ENCODE measurements at places on chromosomes 13 and 19.

- no peaks in the 10 kb centered on the region for H3K4me1 ChIP-seq
- no peaks in the 10 kb centered on the region for H3K36me3 ChIP-seq
- H3K27me3 ChIP-seq: no peaks in the 10 kb centered on the region
- no peak overlapping the region for H3K4me3 ChIP-seq
- no peak for DNase-seq
These were observed 910.8 kb upstream of the MIR17HG start for GRCh38 chr13:90436697-90437096.

DNA sequence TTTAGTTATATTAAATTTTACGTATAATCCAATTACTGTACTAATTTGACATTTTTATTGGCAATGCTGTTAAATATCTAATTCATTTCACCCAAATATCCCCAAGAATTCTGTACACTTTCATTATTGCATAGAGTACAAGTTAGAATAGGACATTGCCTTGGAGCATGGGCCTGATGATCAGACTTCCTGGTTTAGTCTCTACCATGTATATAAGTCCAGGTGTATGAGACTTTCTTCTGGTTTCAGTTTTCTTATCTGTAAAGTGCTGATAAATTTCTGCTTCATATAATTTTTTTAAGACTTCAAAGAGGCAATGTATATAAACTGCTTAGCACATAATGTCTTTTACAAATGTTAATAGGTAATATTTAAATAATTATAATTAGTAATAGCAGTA lies 179.4 kb downstream of the KLF12 start:
- no peak overlapping the region for H3K27ac ChIP-seq
- no peak for DNase-seq

- no peak overlapping the region for H3K27ac ChIP-seq
- no peak overlapping the region for H3K4me3 ChIP-seq
- DNase-seq: no peak
- H3K4me1 ChIP-seq: no peaks in the 10 kb centered on the region
- no peaks in the 10 kb centered on the region for H3K27me3 ChIP-seq
- no peaks in the 10 kb centered on the region for H3K36me3 ChIP-seq
These were observed 14.3 kb downstream of the MISP start for GRCh38 chr19:765179-765738.

- peak; percentile 46 for DNase-seq
- H3K4me3 ChIP-seq: peak overlapping the region; percentile 97
- peaks cover 54% of the 10 kb centered on the region for H3K36me3 ChIP-seq
These were observed 1.5 kb downstream of the N4BP2L1 start for GRCh38 chr13:32426191-32426989.

DNA sequence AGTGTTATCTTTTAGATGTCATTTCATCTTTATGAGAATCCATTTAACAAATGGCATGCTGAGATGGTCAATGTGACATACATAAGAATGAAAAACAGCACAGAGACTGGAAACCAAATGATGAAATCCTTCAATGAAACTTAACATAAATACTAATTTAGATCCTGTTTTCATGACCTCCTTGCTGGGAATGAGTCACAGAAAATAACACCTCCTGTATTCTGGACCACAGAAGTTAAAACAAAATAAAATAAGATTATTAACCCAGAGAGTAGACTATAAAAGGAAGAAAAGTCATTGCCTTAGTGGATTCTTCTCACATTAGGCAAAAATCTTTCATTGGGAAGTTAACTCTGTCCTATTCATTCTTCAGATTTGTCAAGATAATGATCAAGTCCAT lies 1.6 kb downstream of the DIAPH3 start:
- H3K36me3 ChIP-seq: peaks cover 8% of the 10 kb centered on the region
- no peak overlapping the region for H3K4me3 ChIP-seq
- H3K4me1 ChIP-seq: peaks cover 20% of the 10 kb centered on the region
- H3K27me3 ChIP-seq: no peaks in the 10 kb centered on the region

DNA sequence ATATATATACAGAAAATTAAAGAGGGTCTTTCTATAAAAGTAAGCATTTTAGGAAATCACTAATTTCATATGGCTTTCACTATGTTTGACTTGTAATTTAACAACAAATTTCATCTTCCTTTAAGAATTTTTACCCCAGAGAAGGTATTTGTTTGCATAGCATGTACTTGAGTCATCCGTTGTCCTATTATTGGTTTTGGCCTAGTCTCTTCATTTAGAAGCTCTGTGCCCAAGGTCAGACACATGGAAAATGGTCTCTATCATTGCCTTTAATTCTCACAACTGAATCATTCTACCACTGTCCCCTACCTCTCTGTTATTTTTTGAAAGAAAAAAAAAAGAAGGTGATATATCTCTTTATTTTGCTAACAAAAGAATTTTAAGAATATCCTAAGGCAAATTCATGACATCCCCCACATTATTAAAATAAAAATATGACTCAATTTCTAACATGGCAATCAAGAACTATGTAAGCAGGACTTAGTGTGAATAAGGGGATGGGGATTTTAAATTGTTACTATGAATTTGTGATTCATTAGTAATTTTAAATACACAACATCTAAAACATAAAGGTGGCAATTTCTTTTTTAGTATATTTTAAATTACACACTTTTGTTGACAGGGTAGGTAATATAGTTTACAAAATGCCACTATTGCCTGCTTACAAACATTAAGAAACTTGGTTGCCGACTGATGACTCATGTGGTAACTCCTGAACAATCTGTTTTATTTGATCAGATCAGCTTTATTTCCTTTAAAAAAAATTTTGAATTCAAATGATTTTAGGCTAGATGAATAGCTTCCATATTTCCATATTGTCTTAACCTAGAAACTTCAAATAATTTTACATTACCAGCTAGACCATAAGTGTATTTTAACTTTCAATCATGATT lies 13.9 kb downstream of the SLITRK5 start:
- no peak overlapping the region for H3K27ac ChIP-seq
- no peak for DNase-seq
- no peaks in the 10 kb centered on the region for H3K27me3 ChIP-seq
- no peaks in the 10 kb centered on the region for H3K4me1 ChIP-seq
- no peak overlapping the region for H3K4me3 ChIP-seq

DNA sequence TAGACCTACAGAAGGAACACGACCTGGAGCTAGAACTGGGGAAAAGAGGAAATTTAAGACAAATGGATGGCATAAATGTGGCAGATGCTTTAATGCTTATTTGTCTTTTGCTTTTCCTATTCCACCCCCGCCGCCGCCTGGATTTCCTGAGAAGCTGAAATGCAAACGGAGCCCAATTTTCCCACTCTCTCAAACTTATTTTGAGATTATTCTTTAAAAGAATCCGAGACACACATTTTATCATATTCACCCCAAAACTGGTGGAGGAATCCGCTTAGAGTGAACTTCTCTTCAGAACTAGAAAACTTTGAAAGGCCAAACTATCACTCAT lies 5.8 kb downstream of the POU4F1 start:
- H3K4me1 ChIP-seq: peaks cover 7% of the 10 kb centered on the region
- H3K27me3 ChIP-seq: peaks cover 80% of the 10 kb centered on the region
- no peak overlapping the region for H3K4me3 ChIP-seq
- DNase-seq: no peak
- H3K36me3 ChIP-seq: peaks cover 40% of the 10 kb centered on the region

GRCh38 chr13:20609145-20609544 lies 42.2 kb downstream of the IFT88 start:
- no peaks in the 10 kb centered on the region for H3K27me3 ChIP-seq
- no peak for DNase-seq
- H3K27ac ChIP-seq: no peak overlapping the region

- H3K27me3 ChIP-seq: no peaks in the 10 kb centered on the region
- peaks cover 22% of the 10 kb centered on the region for H3K4me1 ChIP-seq
- no peak for DNase-seq
- peak overlapping the region; percentile 99 for H3K27ac ChIP-seq
These were observed 999 bp upstream of the TNFAIP8L1 start for GRCh38 chr19:4638317-4638716.

DNA sequence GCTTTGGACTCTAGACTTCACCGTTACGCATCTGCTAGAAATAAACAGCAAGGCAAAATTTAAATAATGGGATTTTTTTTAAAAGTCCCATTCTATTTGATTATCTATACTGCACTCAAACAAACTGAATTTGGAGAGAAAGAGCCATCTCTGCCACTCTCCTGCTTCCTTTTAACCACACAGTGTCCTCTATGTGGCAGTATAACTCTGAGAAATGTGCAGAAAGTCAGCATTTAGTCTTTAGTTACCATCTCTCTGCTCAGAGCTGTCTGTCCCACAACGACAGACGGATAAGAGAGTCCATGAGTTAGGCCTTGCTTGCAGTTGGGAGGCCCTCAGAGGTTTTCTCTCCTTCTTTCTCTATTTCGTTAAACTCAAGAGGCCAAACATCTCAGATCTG lies 21.2 kb downstream of the CCNA1 start:
- no peak overlapping the region for H3K4me3 ChIP-seq
- no peak overlapping the region for H3K27ac ChIP-seq
- no peaks in the 10 kb centered on the region for H3K4me1 ChIP-seq
- no peaks in the 10 kb centered on the region for H3K36me3 ChIP-seq
- DNase-seq: no peak

DNA sequence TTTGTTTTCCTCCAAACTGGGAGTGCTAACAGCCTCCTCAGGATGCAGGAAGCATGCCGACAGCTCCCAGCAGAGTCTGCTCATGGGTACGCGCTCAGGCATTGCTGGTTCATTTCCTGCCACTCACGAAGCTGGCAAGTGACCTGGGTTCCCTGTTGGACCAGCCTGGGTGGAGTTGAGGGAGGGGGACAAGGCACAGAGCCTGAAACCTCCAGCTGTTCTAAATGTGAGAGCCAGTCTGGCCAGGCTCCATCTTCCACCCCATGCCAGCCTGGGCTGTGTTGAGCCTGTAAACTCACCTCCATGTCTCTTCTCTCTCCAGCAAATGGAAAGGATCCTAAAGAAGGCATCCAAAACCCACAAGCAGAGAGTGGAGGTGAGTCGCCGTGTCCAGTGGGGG lies 5.0 kb downstream of the FAM32A start:
- peaks cover 24% of the 10 kb centered on the region for H3K4me1 ChIP-seq
- no peaks in the 10 kb centered on the region for H3K27me3 ChIP-seq
- no peak overlapping the region for H3K27ac ChIP-seq
- DNase-seq: no peak
- H3K4me3 ChIP-seq: no peak overlapping the region

GRCh38 chr13:48505597-48506091 lies 27.2 kb downstream of the RCBTB2 start:
- no peaks in the 10 kb centered on the region for H3K27me3 ChIP-seq
- H3K36me3 ChIP-seq: peaks cover 13% of the 10 kb centered on the region
- DNase-seq: peak; percentile 49
- peak overlapping the region; percentile 94 for H3K27ac ChIP-seq

DNA sequence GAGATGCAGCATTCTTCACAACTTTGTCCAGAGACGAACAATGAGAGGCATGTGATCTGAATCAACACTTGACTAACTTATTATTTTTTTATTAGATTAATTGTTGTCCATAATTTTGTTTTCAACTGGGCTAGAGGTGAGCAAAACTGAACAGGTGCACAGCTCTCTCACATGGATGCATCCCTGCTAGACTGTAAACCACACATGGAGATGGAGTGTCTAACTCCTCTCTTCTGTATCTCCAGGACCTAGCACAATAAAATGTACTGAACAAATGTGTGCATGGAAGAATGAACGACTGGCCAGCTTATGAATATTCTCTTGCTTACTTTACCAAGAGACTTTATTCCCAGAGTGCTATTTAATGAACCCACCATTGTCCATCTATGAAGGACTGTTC lies 627.7 kb downstream of the LIG4 start:
- no peak for DNase-seq
- no peak overlapping the region for H3K4me3 ChIP-seq
- no peaks in the 10 kb centered on the region for H3K36me3 ChIP-seq
- H3K4me1 ChIP-seq: no peaks in the 10 kb centered on the region
- H3K27ac ChIP-seq: no peak overlapping the region

DNA sequence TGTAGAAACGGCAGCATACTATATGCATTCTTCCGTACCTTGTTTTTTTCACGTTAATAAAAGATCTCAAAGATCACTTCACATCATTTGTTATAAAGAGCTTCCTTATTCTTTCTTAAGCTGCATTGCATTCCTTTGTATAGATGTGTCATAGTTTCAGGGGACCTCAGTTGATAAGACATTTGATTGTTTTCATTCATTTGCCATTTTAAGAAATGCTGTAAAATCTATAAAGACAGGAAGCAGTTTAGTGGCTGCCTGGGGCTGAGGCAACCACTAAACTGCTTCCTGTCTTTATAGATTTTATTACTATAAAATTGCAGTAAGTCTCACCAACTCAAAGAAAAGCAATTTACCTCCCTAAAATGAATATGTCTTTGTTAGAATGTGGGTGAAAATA lies 59.4 kb downstream of the ZDHHC20 start:
- H3K4me3 ChIP-seq: no peak overlapping the region
- H3K36me3 ChIP-seq: peaks cover 54% of the 10 kb centered on the region
- H3K4me1 ChIP-seq: peaks cover 18% of the 10 kb centered on the region
- no peak for DNase-seq

DNA sequence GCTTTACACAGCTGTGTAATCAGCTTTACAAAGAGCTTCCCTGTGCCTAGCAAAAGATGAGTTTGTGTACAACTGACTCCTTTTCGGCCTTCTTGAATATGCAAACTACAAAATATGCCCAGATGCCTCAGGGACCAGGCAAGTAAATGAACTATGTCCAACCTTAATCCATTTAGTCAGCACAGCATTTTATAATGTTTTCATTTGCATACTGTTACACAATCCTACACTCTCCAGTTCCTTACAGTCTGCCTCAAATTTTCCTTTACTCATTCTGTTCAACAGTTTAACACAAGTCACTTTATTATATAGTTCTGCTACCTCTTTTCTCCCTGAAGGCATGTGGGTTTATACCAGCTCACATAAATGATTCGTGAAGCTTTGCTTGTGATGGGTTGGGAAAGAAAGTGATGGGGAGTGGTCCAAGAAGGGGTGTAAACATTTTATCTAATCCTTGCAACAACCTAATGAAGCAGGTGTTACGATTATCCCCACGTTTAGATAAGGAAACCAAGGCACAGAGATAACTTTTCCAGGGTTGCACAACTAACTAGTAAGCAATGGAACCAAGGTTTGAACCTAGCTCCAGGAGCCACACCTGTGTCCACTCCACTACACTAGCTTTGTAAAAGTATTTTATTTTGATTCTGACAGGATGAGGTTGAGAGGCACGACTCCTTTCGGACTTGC lies 3.3 kb upstream of the USP12 start:
- H3K27me3 ChIP-seq: peaks cover 7% of the 10 kb centered on the region
- peak overlapping the region; percentile 39 for H3K4me3 ChIP-seq
- H3K36me3 ChIP-seq: peaks cover 15% of the 10 kb centered on the region
- no peak overlapping the region for H3K27ac ChIP-seq
- H3K4me1 ChIP-seq: peaks cover 15% of the 10 kb centered on the region

DNA sequence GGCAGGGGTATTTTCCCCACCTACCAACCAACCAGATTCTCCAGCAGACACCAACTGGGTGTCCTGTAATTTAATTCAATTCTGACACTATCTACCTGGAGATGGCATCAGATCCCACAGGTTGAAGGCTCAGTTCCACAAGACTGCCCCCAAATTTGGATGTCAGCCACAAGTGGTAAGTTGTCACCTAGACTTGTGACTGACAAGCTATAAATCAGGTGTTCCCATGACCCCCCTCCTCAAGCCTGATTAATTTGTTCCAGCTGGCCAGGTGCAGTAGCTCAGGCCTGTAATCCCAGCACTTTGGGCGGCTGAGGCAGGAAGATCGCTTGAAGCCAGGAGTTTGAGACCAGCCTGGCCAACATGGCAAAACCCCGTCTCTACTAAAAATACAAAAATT lies 10.6 kb upstream of the HAUS5 start:
- peaks cover 40% of the 10 kb centered on the region for H3K27me3 ChIP-seq
- no peak overlapping the region for H3K27ac ChIP-seq
- H3K36me3 ChIP-seq: peaks cover 2% of the 10 kb centered on the region
- no peak for DNase-seq

Data from effector memory CD8-positive, alpha-beta T cell (primary cell).